Stimulated activated CD8-positive, alpha-beta memory T cell treated with anti-CD3 and anti-CD28 coated beads, Interleukin-2, amount 100 ng/mL, for 1 hour (primary cell): ENCODE measurements at places on chromosomes 5 and 9.

DNA sequence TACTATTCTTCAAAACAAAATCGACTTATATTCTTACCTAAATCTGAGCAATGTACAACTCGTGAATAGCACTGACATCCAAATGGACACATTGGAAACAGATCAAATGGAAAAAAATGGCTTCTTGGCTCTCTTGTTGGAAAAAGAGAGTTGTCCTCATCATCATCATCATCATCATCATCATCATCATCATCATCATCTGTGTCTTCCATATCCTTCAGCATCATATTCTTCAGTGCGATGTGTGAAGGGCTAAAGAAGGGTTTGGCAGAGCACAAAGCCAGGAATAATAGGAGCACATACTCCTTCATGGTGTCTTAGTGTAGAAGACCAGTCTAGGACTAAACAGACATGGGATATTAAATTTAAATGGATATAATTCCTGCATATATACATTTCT is 7.7 kb downstream of the ASPN start:
- DNase-seq = no peak

- no peak for DNase-seq
Measured at GRCh38 chr5:172508471-172509404, 54.4 kb upstream of the SH3PXD2B start.

DNA sequence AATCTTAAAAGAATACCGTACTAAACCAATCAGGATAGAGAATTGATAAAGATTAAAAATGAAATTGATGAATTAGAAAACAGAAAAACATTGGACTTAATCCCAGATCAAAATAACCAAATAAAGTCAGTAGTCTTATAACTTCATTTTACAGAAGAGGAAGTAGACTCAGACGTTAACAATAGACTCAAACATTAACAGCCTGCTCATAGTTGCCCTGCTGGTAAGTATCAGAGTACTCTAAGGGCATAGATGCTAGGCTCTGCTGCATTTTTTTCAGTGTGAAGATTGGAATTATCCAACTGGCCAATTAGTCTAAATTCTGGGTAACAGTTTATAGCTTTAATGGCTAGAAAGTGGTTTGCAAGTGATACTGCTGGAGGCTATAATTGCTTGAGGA is 42.9 kb downstream of the ADGRV1 start:
- DNase-seq = no peak

DNA sequence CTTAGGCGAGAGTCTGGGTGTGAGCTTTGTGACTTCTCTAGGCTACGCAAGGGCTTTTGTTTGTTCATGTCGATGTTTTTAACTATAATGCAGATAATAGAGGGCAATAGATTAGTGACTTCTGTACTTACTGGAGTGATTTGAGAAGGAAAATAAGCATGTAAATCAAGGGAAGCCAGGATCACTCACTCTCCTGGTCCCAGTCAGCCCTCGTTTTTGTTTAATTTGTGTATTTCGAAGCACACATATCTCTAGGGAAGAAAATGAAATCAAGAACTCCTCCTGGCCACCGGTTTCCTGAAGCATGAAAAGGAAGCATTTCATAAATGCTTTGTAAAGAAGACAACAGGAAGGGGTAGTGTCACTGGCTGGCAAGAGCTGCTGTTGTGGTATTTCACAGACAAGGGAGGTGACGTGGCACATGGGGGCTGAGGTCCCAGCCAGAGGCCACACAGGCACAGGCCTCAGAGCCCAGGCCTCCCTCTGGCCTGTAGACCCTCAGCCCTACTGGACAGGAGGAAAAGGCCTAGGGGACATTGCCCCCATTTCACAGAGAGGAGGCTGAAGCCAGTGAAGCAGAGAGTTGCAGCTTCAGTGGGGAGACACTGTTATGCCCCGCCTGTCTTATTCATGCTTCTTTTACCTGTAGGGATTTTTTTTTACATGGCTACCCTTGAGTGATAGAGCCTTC is 34.1 kb downstream of the IRF1 start:
- no peak for DNase-seq

GRCh38 chr5:64457846-64458245 is 48.0 kb upstream of the RGS7BP start:
- no peak for DNase-seq

- DNase-seq = no peak
Measured at GRCh38 chr9:32334112-32334511, 50.3 kb upstream of the ACO1 start.

DNA sequence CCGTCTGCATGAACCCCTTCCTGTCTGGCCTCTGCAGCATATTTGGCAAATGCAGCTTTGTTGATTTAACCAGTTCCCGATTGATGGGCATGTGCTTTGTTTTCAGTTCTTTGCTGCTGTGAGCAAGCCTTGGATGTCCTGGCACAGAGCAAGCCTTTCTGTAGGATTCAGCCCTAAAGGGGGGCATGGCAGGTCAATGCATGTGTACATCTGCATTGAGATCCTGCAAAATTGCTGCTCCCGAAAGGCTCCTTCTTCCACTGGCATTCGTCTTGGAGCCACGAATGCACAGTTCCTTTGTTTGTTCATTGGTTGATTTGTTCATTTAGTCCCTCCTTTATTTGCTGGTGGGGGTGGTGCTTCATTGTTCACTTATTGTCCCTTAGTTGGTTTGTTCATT is 34.8 kb downstream of the COL5A1 start:
- DNase-seq = no peak

DNA sequence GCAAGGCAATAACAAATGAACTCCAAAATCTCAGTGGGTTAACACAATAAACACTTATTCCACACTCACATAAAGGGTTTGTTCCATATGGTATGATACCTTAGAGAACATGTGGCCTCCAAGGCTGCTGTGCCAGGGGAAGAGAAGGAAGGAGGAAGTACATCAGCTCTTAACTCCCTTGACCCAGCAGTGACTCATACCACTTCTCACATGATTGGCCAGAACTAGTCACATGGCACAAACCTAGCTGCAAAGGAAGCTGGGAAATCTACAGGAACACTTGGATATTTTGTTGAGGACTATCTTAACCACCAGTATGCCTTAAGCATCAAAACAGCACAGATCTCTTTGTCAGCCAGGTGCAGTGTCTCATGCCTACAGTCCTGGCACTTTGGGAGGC is 99.3 kb downstream of the SLIT3 start:
- no peak for DNase-seq

- DNase-seq = no peak
Measured at GRCh38 chr9:68825762-68826472, 120.9 kb downstream of the PIP5K1B start.

GRCh38 chr5:145792840-145793239 is 42.3 kb downstream of the PRELID2 start:
- DNase-seq = no peak

- DNase-seq = no peak
Measured at GRCh38 chr9:109101202-109101595, 18.5 kb downstream of the TMEM245 start.

DNA sequence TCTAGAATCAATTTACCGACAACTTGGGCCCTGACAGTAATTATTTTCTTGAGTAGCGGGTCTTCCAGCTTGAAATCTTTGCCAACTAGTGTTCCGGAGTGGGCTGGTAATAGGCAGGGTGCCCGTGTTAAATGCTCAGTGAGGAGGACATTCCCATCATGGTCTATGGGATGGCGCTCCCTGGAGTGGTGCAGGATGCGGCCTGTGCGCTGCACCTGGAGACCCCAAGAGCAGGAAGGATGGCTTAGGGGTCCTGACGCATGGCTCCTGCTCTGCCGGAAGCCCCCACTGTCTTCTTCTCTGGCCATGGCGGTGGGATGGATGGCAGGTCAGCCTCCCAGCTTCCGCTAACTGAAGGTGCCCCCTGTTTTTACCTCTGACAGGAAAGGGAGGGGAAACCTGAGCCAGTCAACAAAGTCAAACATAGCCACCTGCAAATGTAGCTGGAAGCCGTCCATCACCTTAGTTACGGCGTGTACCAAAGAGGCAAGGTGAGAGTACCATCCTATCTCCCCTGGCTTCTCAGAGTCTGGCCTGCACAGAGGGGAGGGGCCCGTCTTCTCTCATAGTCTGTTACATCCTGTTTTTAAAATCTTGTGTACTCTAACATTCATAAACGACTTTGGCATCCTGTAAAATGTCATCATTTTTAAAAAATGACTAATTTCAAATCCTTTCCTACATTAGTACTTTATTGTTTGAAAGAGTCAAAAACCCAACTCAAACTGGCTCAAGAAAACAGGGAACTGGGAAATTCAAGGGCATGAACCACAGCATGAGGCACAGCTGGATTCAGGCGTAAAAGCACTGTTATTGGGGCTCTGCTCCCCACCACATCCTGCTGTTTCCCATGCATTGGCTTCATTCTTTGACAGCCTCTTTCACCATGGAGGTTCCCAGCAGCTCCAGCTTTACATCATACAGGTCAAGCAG is 28.5 kb upstream of the UNC5A start:
- DNase-seq = no peak

DNA sequence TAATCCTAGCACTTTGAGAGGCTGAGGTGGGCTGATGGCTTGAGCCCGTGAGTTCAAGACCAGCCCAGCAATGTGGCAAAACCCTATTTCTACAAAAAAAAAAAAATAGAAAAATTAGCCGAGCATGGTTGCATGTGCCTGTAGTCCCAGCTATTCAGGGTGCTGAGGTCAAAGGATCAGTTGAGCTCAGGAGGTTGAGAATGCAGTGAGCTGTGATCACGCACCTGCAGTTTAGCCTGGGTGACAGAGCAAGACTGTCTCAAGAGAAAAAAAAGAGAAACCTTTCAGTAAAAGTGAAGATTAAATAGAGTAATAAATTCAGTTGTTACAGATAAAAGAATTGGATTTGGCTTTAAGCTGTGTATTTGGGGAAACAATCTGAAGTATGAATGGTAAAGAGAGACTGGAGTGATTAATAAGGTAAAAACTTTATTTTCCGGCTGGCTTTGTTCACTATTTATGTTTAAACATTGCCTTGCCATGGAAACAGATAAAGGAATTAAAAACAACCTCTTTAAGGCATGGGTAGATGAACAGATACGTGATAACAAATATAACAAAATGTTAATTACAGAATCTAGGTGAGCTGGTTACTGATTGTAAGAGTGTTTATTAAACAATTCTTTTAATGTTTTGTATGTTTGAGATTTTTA is 56.0 kb upstream of the PCAT7 start:
- DNase-seq = no peak

DNA sequence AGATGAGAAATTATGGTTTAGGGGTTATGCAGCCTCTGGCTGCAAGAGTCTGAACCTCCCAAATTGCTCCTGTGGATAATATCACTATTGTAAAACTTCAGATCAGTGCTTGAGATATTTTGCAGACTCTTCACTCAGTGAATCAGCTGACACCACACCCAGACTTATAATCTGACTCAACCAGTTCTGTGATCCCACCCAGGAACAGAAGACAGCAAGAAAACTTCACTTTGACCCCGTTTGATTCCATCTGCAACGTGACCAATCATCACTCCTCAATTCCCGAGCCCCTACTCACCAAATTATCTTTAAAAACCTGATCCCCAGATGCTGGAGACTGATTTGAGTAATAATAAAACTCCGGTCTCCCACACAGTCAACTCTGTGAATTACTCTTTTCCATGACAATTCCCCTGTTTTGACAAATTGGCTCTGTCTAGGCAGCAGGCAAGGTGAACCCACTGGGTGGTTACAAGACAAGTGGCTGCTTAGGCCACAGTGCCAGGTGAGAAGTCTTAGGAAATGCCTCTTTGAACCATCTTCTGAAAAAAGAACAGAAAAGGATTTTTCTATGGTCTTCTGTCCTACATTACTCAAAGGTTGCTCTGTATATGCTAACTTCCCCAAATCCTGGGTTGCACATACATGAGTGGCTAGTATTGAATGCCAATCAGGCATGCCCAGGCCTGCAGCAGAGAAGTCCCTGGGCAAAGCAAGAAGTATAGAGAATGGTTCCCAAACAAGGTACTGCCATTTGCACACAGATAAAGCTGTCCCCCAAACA is 588.0 kb downstream of the PRELID2 start:
- no peak for DNase-seq

DNA sequence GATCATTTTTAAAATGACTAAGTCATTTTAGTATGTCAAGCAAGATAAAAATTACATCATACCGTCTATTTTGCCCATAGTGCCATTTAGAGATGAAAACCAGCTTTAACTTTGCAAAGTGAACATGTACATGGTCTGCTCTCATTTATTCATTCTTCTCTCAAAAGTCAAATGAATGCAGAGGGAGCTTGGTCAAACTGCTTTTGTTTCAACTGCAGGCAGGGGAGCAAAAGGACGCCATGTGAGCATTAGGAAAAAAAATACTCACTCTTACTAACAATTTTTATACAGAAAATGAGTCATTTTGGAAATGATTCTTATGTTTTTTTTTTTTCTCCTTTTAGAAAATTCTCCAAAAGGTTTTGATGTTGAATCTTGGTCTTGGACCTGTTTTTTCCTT is 15.7 kb downstream of the SCGB3A1 start:
- no peak for DNase-seq

DNA sequence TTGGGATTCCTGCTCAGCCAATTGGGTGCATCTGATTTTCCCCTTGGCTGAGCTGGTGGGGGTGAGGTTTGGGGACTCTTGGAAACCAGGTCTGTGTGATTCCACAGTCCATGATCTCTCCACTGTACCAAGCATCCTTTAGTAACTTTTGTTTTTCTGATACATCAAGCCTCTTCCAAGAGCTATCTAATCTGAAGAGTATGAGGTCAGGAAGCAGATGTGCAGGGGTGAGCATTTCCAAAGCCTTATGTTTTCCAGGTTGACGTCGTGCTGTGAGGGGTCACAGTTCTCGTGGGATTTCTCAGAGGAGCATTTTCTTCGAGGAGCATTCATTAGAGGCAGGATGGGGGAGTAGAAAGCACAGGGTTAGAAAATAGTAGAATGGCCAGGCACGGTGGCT is 95.3 kb downstream of the KLF4 start:
- no peak for DNase-seq

DNA sequence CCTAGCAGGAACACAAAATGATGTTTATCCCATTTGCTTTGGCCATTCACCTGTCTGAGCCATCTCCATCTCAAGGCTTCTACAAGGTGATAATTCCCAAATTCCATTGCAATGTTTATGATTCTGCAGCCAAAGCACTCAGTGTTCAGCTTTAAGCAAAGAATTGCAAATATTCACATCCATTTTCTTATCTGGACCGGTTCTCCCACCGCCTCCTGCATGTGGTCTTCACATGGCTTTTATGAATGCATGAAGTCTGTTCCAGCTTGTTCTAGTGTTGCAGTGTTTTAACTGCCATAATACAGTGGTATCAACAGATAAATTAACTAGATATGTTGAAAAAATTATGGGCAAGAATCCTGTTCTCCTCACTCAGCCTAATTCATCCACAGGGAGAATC is 443.0 kb upstream of the KLF4 start:
- DNase-seq = no peak

GRCh38 chr9:6489099-6489498 is 76.1 kb downstream of the UHRF2 start:
- no peak for DNase-seq

GRCh38 chr5:137190031-137190430 is 309.1 kb downstream of the SPOCK1 start:
- DNase-seq = no peak

DNA sequence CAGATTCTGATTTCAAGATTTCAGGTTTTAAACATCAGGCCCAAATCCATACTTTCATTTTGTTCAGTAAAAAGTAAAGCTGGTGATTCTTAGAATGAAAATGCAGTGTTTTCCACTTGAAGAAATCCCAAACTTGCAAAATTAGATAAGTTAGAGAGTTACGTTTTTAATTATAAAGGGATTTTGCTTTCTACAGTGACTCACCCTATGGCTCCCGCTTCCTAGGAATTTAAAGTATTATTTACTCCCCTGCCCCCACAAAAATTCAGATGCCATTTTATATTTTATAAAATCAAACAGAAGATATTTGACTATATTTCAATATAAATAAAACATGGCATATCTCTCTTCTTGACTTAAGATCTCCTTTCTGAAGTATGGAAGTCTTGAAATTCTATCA is 402.9 kb downstream of the ZSWIM6 start:
- DNase-seq = no peak

- no peak for DNase-seq
Measured at GRCh38 chr9:77956555-77956954, 75.1 kb downstream of the GNAQ start.
